ENCODE measurements at places on chromosomes 4 and X.
A peak's percentile ranks its signal among the peaks of the same experiment; 100 is the strongest.

- no peak for DNase-seq
Observed at GRCh38 chr4:8310306-8310705, 40.8 kb downstream of the HTRA3 start.

DNA sequence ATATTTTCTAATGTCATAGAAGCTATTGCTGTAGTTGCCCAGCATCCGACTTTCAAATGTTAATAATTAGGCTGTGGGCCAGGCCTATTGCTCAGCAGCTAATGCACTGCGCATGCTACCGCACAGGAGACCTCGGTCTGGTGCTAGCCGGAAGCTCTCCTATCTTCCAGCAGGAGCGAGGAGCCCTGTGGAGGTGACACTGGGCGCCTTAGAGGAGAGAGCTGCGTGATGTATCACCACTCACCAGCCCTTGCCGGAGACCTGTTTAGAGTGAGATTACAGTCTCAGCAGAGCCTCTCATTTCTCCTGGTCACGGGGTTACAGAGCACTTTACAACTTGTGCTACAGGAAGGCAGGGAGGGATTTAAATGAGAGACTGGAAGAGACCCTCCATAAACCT, 31.1 kb upstream of the MID1IP1 start:
- no peak for DNase-seq

- no peak for DNase-seq
Observed at GRCh38 chr4:187090401-187090800, 366.7 kb upstream of the FAT1 start.

- DNase-seq, result no peak
Observed at GRCh38 chrX:85994797-85995196, 52.6 kb downstream of the CHM start.

- DNase-seq, result no peak
Observed at GRCh38 chr4:6852582-6852981, 57.0 kb upstream of the TBC1D14 start.

DNA sequence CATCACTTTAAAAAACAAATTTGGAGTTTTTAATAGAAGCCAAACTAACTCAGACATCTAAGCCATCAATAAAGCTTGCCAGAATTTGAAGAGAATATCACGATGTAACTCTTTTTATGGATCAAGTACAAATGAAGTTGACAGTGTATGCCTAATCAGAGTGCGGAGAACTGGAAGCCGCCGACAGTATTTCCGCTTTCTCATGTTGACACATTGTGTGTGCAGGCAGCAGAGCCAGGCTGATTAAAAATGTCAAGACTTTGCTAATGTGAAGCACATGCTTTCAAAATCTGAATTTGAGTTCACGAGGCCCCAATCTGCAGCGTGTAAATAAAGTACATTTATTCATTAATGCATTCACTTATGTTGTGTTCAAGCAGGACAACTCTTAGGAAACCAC, 161.2 kb downstream of the TENM3 start:
- peak; percentile 9 for DNase-seq

DNA sequence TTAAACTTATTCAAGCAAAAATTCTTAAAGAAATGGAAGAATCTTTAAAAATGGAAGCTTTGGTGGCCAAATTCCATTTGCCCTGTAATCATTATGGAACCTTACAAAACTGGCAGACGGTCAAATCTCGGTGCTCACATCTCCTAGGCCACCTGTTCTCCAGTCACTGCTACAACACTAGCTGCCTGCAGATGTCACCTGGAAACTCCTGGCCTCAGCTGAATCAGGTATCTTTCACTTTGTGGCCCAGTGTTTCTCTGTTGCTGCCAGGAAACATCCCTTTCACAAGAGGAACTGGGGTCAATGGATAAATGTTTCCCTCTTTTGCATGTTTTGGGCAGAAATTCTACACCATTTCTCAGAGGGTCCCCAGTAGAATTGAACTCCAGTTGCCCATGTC, 4.2 kb upstream of the CXCL3 start:
- DNase-seq, result no peak

DNA sequence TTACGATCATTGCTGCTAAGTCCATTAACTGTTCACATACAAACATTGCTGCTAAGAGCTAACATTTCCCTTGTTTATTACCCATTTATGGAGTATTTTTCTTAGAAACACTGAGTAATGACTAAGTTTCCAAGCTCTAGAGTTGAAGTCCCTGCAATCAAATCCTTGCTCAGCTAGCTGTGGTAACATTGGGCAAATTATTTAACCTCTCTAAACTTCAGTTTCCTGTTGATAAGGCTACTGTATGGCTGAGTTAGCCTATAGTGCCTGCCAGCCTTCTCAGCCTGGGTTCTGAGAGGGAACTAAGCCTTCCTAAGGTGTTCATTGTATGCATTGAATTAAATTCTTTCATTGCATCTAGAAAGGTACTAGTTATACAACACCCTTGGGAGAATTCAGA, 15.2 kb upstream of the SCOC start:
- DNase-seq, result no peak

DNA sequence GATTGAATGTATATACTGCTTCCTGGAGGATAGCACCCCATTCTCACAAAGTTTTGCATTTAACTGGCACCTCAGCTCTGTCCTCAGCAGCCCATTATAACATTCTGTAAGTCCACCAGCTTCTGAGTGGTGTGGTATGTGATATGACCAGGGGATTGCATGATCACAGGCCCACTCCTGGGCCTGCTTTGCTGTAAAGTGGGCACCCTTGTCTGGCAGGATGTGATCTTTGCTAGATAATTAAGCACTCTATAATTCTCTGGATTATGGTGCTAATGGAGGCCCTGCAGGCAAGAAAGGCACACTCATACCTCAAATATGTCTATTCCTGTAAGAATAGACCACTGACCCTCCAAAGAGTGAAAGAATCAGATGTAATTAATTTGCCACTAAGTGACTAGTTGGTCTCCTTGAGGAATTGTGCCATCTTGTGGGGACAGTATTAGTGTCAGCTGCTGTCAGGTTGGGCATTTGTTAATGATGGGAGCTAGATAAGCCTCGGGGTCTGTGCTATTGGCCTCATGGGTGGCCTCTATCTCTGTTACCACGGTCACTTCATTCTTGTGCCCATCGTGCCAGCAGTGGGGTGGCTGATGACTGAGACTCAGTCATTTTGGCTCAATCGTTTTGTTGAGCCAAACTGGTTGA, 2.2 kb upstream of the CFI start:
- peak; percentile 66 for DNase-seq

DNA sequence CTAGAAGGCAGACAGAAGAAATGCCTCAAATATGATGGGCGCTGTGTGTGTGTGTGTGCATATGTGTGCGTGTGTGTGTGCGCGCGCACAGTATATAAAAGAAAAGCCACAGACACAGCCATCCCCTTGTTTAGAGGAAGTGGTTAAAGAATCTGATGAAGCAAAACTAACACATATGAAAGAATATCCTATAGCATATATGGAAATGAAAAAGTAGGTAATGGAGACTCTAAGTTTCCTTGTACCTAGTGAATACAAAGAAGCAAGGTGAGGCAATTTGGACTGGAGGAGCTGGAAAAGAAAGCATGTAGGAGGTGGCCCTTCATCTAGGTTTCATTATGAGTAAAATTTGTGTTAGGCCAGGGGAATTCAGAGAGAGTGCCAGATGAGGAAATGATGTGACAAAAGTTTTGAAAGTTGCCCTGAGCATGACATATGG, 58.6 kb upstream of the MCF2 start:
- no peak for DNase-seq

DNA sequence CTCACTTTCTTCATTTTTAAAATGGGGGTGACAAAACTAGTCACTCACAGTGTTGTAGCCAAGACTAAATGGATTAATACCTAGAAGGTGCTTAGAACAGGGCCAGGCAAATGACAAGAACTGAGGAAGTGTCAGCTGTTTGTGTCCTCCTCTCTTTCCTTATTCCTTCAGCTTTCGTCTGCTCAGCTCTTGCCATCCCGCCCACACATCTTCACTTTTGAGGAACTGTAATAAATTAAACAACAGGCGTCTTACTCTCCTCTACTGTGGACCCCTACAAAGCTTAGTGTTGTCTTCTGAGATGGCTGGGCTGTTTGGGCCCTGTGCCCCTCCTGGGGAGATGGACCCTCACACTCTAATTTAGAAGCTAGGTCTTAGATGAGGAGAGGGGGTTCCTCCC, 2.7 kb downstream of the HPSE start:
- no peak for DNase-seq

GRCh38 chr4:164438321-164438720, 315.6 kb upstream of the SMIM31 start:
- peak; percentile 4 for DNase-seq

GRCh38 chrX:124300405-124300804, 32.1 kb upstream of the TEX13D start:
- DNase-seq, result no peak

DNA sequence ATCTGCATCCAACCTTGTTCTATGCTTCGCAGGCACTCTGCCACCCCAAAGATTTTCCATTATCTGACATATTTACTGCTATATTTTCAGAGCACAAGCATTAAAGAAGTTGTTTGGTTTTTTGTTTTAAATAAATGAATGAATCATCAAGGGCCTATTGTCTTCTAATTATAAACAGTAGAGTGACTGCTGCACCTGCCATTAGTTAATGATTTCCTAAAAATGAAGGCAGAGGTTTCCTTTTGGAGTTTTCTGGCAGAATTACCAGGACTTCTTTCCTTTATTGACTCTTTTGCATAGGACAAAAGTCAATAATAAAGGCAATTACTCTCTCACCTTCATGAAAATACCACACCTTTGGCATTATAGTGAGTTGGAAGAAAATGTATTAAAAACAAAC, 238.1 kb downstream of the INPP4B start:
- no peak for DNase-seq

- no peak for DNase-seq
Observed at GRCh38 chr4:54418468-54418867, 189.4 kb downstream of the PDGFRA start.

- DNase-seq, result peak; percentile 29
Observed at GRCh38 chr4:7295911-7296660, 103.7 kb downstream of the SORCS2 start.

DNA sequence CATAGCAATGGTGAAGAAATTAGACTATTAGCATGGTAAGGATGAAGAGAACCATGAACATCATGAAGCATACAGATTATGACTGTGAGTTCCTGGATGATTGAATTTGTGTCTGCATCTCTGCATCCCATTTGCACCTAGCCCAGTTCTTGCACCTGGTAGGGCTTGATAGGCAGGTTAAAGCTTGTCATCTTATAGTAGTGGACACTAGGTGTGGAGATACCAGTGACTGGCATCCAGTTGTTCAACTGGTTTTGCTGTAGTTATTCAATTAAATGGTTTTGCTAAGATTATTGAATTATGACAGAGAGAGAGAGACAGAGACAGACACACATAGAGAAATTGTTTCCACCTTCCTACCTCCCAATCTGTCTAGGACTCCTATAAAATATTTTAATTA, 5.0 kb downstream of the ADH7 start:
- DNase-seq, result no peak

DNA sequence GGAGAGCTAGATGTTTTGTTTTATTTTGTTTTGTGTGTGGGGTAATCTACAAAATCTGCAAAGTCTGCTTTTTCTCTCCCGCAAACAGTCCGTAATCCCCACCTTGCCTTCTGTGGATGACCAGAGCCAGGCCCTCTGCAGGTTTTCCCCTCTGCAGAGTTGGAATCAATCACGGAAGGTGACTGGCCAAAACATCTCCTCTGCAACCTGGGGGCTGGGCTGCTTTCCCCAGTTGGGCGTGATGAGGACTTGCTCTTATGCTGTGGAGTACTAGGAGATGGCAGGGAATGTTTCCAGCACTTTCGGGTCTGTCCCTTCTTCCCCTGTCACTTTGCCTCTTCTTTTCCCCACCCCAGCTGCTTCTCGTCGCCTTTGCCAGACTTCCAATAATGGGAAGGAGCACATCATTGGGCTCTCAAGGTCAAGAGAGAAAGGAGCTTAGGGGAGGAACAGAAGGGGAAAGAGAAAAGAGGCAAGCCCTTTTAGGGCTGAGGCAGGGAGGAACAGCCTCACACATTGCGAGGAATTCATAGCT, 1.1 kb downstream of the TMEM35A start:
- DNase-seq, result no peak

DNA sequence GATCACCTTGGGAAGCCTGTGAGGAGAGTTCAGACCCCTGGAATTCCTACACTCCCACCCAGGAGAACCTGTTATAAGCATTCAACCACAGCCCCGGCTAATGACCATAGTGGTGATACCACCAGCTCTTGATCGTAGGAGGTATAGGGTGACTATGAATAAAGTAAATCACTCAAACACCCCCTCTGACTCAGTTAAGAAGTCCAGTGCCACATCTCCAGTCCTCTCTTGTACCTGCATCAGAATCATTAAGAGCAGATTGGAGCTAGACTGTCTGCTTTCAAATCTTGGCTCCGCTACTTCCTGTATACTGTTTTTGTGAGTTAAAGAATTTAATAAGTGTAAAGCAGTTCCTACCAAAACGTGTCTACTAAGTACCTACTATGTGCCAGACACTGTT, 565.1 kb upstream of the DIPK2B start:
- DNase-seq, result no peak

DNA sequence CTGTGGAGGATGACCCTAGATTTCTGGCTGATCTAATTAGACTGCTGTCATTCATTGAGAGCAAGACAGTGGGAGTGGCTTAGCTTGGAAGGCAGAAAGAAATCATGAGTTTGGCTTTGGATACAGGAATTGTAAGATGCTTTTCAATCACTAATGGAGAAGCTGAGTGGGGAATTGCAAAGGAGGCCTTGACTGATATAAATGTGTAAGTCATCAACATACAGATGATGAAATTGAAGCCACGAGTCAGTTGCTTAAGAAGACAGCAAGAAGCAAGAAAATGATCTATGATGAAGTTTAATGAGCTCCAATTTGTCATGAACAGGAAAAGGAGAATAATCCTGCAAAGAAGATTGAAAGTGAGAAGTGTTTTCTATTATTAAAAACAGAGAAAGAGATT, 136.7 kb upstream of the C1QTNF7 start:
- no peak for DNase-seq

GRCh38 chr4:156290811-156291210, 337.1 kb upstream of the CTSO start:
- DNase-seq, result no peak

- DNase-seq, result peak; percentile 71
Observed at GRCh38 chr4:94516067-94516466, 64.3 kb downstream of the PDLIM5 start.

- DNase-seq, result peak; percentile 41
Observed at GRCh38 chr4:2948895-2949781, 14.1 kb downstream of the NOP14 start.

GRCh38 chr4:38995660-38996005, 36.6 kb downstream of the TMEM156 start:
- no peak for DNase-seq

DNA sequence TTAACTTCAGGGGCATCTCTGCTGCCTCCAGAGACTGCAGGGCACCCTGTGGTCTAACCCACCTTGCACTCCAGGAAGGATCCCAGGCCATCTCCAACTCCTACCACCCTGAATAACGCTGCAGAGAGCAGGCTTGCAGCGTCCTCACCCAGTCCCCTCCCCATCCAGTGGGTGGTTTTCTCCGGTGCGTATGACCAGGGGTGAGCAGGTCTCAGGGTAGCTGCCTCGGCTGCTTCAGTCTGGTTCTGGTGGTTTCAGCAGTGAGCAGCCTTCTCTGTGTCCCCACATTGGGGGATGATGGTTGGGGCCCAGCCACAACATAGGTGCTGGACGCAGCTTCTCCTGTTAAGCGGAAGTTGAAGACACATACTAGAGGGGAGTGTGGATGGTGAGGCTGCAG, 38.6 kb upstream of the SORCS2 start:
- DNase-seq, result no peak

- DNase-seq, result no peak
Observed at GRCh38 chr4:101527188-101527587, 179.9 kb upstream of the PPP3CA start.

- peak; percentile 72 for DNase-seq
Observed at GRCh38 chr4:2135083-2135482, 76.0 kb downstream of the NAT8L start.

Measured in fibroblast of pulmonary artery (primary cell).